ENCODE measurements at places on chromosomes 16 and 17.

DNA sequence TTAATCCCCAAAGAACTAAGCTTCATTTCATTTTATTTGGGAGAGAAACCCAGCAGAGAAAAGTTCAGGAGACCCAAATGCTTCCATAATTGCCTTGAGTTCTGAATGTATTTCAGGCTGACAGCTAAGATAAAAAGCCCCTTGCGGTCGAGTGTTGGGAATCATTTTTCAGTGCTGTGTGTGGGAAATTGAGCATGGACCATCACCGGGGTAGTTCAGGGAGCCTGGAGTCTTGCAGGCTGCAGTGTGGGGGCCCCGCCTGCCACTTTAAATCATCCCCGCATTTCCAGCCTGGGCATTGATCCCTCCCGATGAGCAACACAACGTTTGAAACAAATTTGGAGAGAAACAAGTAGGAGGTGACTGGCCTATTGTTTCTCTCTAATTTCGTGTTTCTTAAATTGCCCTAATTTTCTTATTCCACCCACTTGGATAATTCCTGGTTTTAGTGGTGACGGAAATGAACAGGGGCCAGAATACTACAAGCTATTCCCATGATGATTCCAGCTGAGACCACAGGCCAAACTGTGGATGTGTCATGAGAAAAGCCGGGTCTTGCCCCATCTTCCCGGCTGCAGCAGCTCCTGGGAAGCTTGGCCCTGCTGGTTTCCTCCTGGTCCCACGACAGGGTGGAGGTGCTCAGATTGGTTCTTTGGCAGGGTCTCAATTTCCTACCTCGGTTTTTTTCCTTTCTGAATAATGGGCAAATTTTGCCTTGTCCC lies 75.1 kb downstream of the FOXL1 start:
- H3K4me1 ChIP-seq, result no peaks in the 10 kb centered on the region
- no peak overlapping the region for H3K4me3 ChIP-seq
- H3K27me3 ChIP-seq, result peaks cover 6% of the 10 kb centered on the region
- no peak overlapping the region for H3K27ac ChIP-seq
- H3K36me3 ChIP-seq, result no peaks in the 10 kb centered on the region
- DNase-seq, result no peak

DNA sequence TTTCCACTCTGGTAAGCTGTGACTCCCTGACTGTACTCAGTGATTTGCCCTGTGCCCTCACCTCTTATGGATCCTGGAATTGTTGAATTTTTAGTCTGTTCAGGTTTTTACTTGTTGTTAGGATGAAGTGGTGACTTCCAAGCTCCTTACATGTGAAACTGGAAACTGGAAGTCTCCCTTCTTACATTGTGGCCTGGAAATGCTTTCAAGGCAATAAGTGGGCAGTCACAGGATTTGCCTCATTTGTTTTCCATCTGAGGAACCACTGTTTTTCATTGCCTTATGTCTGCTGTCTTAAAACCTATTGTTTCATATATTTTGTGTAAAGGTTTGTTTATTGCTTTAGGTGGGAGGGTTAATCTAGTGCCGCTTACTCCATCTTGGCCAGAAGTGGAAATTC lies 155.8 kb downstream of the CYB561 start:
- DNase-seq, result no peak
- no peaks in the 10 kb centered on the region for H3K4me1 ChIP-seq
- H3K27ac ChIP-seq, result no peak overlapping the region
- no peak overlapping the region for H3K4me3 ChIP-seq

GRCh38 chr16:85448557-85449190 lies 164.4 kb upstream of the GSE1 start:
- DNase-seq, result peak; percentile 48
- no peaks in the 10 kb centered on the region for H3K36me3 ChIP-seq
- no peaks in the 10 kb centered on the region for H3K27me3 ChIP-seq
- peak overlapping the region; percentile 24 for H3K27ac ChIP-seq
- peaks cover 15% of the 10 kb centered on the region for H3K4me1 ChIP-seq

DNA sequence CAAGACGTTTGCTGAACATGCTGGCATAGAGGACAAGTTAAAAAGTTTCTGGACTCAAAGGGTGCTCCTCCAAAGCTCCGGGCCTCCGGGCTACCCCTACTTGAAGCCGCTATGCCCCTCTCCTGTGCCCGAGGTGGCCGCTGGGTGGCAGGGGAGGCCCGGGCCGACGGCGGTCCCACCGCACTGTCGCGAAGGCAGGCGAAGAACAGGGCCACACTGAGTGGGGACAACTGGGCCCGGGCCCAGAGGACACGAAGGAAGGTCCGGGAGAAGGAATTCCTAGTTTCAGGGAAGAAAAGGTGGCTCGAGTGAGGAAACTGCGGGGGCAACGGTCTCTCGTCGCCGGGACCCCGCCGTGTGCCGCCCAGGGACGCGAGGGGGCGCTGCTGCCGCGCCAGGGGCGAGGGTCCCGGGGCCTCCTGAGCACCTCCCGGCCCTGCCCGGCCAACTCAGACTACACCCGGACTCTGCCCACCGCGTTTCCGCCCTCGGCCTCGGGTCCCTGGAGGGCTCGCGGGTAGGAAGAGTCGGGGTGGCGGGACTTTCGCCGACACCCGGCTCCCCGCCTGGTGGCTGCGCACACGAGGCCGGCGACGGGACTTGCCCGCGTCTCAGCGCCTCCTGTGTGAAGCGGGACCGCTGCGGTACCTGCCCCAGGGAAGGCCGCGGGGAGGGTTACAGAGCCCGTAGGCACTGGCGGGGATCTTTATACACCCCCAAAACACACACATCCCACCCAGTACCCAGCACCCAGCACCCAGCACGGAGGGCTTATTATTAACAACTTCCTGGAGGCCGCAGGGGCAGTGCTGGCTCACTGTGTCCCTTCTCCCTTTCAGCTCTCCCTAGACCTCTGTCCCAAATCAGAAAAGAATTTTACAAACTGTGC lies 772 bp upstream of the CHCT1 start:
- DNase-seq, result peak; percentile 85
- H3K4me1 ChIP-seq, result peaks cover 6% of the 10 kb centered on the region
- H3K27ac ChIP-seq, result no peak overlapping the region
- peaks cover 2% of the 10 kb centered on the region for H3K27me3 ChIP-seq

DNA sequence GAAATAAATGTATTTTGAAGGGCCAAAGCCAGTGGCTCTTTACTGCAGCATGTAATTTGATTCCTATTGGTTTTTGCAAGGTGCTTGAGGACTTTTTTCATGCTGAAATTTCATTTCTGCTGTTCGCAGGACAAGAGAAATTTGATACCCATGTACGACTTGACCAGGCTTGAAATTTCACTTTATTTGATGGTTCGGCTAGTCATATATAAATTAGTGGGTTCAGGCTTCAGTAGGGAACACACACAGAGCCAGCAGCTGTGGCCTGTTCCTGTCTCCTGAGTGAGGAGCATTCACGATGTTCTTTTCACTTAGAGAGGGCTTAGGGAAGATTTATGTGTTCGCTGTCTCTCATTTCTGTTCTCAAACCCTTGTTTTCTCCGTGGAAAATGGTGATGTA lies 258.4 kb upstream of the CACNG5 start:
- H3K27me3 ChIP-seq, result no peaks in the 10 kb centered on the region
- peaks cover 4% of the 10 kb centered on the region for H3K36me3 ChIP-seq
- peaks cover 4% of the 10 kb centered on the region for H3K4me1 ChIP-seq
- no peak for DNase-seq
- H3K27ac ChIP-seq, result no peak overlapping the region
- H3K4me3 ChIP-seq, result no peak overlapping the region

DNA sequence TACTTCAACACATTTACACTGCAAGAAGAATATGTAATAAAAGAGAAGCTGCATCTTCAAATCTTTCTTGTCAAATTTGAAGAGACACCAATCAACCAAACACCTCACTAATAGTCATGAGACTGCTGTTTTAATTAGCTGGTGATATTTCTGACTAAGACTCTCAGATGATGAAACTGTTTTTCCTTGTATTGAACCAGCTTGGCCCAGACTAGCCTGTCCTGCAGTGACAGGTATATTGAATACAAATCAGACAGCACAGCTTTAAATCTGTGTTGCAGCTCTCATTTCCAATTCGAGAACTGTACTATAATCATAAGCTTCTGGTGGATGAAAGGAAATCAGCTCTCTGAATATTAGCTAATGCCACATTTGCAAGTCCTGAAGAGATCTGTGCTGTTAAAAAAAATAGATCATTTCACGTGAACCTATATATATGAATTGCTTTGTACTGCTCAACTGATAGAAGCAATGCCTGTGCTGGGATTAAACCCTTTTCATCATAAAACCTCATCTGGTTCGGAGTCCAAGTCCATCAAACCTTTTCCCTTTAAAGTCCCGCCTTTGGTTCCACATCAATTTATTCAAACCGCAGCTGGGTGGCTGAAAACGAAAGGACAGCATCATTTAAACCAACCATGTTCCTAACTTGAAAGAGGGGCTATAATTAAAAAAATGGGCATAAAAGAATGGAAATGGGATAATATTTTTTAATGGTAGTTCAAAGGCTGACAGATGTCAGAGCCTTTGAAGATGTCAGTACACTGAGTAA lies 306.2 kb downstream of the CEP112 start:
- H3K4me3 ChIP-seq, result no peak overlapping the region
- no peak overlapping the region for H3K27ac ChIP-seq
- H3K36me3 ChIP-seq, result no peaks in the 10 kb centered on the region
- H3K4me1 ChIP-seq, result peaks cover 2% of the 10 kb centered on the region
- no peaks in the 10 kb centered on the region for H3K27me3 ChIP-seq

DNA sequence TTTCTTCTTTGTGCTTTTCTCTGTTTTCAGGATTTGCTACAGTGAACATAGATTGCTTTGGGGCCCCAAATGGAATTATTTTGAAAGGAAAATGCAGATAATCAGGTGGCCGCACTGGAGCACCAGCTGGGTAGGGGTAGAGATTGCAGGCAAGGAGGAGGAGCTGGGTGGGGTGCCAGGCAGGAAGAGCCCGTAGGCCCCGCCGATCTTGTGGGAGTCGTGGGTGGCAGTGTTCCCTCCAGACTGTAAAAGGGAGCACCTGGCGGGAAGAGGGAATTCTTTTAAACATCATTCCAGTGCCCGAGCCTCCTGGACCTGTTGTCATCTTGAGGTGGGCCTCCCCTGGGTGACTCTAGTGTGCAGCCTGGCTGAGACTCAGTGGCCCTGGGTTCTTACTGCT lies 1.2 kb downstream of the STH start:
- DNase-seq, result no peak
- no peak overlapping the region for H3K27ac ChIP-seq
- H3K4me1 ChIP-seq, result peaks cover 3% of the 10 kb centered on the region
- H3K36me3 ChIP-seq, result no peaks in the 10 kb centered on the region
- no peak overlapping the region for H3K4me3 ChIP-seq

- H3K4me1 ChIP-seq, result no peaks in the 10 kb centered on the region
- H3K4me3 ChIP-seq, result no peak overlapping the region
- peaks cover 12% of the 10 kb centered on the region for H3K27me3 ChIP-seq
- H3K27ac ChIP-seq, result no peak overlapping the region
- DNase-seq, result no peak
- no peaks in the 10 kb centered on the region for H3K36me3 ChIP-seq
These were observed 16.2 kb downstream of the SMTNL2 start for GRCh38 chr17:4600563-4600962.

- H3K27ac ChIP-seq, result no peak overlapping the region
- H3K27me3 ChIP-seq, result peaks cover 6% of the 10 kb centered on the region
- H3K4me1 ChIP-seq, result no peaks in the 10 kb centered on the region
- H3K4me3 ChIP-seq, result no peak overlapping the region
These were observed 28.0 kb upstream of the ABCA9 start for GRCh38 chr17:69088643-69089200.

DNA sequence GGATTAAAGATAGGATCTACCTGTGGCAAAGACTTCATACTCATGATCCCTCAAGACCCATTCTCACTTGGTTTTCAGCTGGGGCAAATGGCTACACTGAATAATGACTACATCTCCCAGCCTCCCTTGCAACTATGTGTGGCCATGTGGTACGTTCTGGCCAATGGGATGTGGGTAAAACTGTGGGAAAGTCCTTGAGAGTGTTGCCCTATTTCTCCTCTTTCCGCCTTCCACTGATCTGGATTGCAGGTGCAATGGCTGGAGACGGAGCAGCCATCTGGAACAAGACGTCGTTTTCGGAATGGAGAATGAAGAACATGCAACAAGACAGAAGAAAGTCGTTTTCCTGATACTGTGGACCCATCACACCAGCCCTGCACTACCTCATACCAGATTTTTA lies 48.5 kb downstream of the HAPSTR1 start:
- peaks cover 2% of the 10 kb centered on the region for H3K27me3 ChIP-seq
- H3K4me1 ChIP-seq, result peaks cover 15% of the 10 kb centered on the region
- no peak for DNase-seq
- H3K4me3 ChIP-seq, result no peak overlapping the region
- no peaks in the 10 kb centered on the region for H3K36me3 ChIP-seq

DNA sequence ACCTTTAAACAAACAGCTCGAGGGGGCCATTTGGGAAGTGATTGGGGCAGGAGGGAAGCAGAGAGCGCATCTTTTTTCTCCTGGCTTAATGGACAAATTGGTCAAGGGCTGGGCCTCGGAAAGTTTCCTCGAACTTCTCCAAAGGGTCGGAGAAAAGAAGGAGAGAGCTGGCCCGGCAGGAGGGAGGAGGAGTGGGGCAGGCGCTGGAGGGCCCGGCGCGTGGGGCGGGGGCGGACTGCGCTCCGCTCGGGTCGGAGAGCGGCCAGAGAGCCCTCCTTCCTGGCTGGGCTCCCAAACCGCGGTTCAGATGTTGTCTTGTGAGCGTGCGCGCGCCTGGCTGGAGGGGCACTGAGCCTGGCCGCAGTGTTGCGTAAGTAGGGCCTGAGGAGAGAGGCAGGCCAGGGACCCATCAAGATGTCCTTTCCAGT lies 1.2 kb downstream of the MMP2 start:
- H3K4me3 ChIP-seq, result no peak overlapping the region
- DNase-seq, result no peak
- peaks cover 1% of the 10 kb centered on the region for H3K4me1 ChIP-seq
- H3K36me3 ChIP-seq, result no peaks in the 10 kb centered on the region

DNA sequence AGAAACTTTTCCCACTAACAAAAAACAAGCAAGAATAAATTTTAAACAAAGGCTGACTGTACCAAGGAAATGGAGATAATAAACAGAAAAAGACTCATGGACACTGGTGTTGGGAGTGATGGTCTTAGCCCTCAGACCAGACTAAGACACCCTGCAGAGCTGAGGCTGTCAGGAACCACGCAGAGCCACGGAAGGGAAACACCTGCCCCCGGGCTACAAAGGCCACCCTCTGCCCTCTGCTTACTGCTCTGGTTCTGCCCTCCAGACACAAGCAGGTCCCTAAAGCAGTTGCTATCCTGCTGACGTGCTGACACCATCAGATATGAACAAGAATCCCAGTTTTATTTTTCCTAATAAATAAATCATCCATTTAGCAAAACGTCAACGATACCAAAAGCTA lies 80.0 kb downstream of the ANKRD11 start:
- H3K4me3 ChIP-seq, result no peak overlapping the region
- DNase-seq, result no peak
- peaks cover 85% of the 10 kb centered on the region for H3K4me1 ChIP-seq
- no peaks in the 10 kb centered on the region for H3K27me3 ChIP-seq
- peaks cover 9% of the 10 kb centered on the region for H3K36me3 ChIP-seq

GRCh38 chr16:46737621-46738214 lies 10.4 kb downstream of the MYLK3 start:
- no peak for DNase-seq
- H3K4me1 ChIP-seq, result no peaks in the 10 kb centered on the region
- no peak overlapping the region for H3K27ac ChIP-seq
- no peaks in the 10 kb centered on the region for H3K27me3 ChIP-seq
- no peaks in the 10 kb centered on the region for H3K36me3 ChIP-seq

- H3K36me3 ChIP-seq, result no peaks in the 10 kb centered on the region
- H3K27ac ChIP-seq, result no peak overlapping the region
- no peaks in the 10 kb centered on the region for H3K27me3 ChIP-seq
- DNase-seq, result no peak
These were observed 250.5 kb downstream of the CPPED1 start for GRCh38 chr16:12553191-12553590.
